ENCODE measurements at places on chromosomes 3 and 15. TPM values are rescaled to one million over a fixed set of nuclear protein-coding genes. Genes with fewer than 3 reads are reported as not detected.

The PAQR9 gene
- 10.7 TPM for total RNA-seq

The RPP14 gene
- 17.0 TPM for total RNA-seq

The NMB gene
- 2.6 TPM for total RNA-seq

The MB21D2 gene
- total RNA-seq = 3.2 TPM

The PXK gene
- 10.8 TPM for total RNA-seq

The MKRN2OS gene
- total RNA-seq = 0.48 TPM

The HTR3E gene
- total RNA-seq = not detected

The C3orf20 gene
- 0.32 TPM for total RNA-seq

The UACA gene
- 78.0 TPM for total RNA-seq

The FSD2 gene
- total RNA-seq = 48.7 TPM

The CCR9 gene
- not detected for total RNA-seq

The SPATA12 gene
- not detected for total RNA-seq

The FILIP1L gene
- 120 TPM for total RNA-seq

The TFRC gene
- total RNA-seq = 131 TPM

The CYP8B1 gene
- not detected for total RNA-seq

The SLC26A6 gene
- 8.9 TPM for total RNA-seq

The C3orf52 gene
- total RNA-seq = 5.1 TPM

The SCN11A gene
- 0.05 TPM for total RNA-seq

The MYL3 gene
- 3,804 TPM for total RNA-seq

- no peak for DNase-seq
These were observed 212.4 kb upstream of the ZBTB20 start for GRCh38 chr3:115359536-115359935.

DNA sequence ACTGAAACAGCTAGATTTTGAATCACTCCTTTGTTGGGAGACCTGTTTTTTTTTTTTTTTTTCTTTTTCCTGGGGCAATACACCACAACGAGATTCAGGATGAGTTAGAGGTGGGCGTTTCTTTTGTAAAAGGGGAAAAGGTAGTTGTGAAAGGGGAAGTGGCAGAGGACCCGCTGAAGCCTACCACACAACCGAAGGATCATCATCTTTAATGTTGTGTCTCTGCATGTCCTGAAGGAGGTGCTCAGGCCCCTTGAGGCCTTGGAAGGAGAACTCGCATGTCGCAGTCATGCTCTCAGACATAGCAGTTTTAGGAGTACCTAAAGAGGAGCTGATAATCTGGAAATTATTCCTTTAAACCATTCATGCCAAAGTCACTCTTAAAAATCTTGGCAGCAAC is 137.9 kb upstream of the LRIG1 start:
- DNase-seq = no peak

DNA sequence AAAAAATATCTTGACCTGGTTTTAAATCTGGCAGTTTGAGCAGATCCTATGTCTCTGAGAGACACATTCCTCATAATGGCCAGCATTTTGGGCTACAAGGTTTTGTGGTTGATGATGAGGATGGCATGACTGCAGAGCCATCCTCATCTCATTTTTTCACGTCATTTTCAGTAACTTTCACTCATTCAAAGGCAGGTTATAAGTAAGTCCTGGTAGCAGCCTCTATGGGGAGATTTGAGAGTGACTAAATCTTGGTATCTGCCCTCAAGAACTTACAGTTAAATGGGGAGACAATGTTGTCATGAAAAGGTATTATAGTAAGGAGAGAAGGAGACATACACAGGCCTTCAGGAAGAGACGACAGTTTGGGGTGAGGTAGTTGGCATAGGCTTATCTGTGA is 14.5 kb downstream of the TIGIT start:
- no peak for DNase-seq

DNA sequence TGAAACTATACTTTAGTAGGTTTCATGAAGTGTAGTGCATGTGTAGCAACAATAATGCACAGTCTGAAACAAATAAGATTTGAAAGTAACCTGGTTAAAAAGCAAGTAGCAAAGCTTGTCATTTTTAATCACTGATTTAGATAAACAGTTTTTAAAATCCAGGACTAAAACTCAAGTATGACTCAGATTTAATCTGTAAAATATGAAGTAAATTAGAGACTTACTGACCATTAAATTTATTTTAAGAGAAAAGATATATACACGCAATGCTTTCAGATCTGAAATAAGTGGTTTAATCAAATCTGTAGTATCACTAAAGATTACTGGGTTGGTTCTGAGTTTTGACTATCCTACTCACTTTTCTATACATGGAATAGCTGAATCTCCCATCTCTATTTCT is 300.7 kb upstream of the RBMS3 start:
- no peak for DNase-seq

GRCh38 chr3:109702252-109702651 is 364.9 kb upstream of the DPPA4 start:
- DNase-seq = no peak

DNA sequence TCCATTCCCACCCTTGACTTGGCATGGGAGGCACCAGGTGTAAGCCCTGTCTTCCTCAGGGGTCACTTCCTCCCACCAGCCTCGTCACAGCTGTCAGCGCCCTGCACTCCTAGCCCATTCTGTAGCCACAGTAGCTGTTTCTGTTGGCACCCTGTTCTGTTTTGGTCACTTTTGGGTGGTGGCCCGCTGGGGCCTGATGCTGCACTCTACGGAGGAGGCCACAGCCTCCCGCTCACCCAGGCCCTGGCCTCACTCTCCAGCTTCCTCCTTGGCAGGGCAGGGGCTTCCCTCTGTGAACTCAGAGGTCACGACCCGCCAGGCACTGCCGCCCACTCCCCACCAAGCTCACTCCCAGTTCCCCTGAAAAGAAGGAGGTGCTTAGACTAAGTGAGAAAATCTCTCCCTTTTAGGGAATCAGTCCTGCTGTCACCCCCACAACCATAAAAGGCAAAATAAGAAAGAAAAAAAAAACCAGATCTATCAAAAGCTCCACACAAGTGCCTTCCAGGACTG is 68.4 kb downstream of the MGLL start:
- no peak for DNase-seq

- DNase-seq = no peak
These were observed 282.5 kb upstream of the CNTN3 start for GRCh38 chr3:74897006-74897405.

DNA sequence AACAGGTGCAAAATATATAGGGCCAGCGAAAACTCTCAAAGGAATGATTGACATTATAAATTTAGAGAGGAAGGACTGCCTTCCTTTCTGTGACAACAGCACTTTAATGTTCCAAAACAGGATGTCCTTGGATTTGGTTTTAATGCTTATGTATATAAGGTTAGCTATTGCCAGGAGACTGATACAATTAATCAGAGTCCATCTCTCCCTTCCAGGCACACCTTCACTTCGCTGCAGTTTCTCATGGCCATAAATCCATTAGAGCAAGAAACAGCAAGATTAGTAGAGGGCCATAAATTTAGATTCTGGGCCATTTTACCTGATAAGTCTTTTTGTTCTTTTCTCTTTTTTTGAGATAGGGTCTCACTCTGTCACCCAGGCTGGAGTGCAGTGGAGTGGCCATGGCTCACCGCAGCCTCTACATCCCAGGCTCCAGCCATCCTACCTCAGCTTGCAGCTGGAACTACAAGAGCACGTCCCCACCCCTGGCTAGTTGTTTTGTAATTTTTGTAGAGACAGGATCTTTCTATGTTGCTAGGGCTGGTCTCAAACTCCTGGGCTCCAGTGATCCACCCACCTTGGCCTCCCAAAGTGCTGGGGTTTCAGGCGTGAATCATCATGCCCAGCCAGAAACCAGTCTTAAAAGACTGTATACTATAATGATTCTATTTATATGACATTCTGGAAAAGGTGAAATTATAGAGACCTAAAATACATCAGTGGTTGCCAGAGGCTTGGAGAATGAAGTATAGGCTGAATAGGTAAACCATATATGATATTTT is 15.7 kb upstream of the TFRC start:
- DNase-seq = no peak

- no peak for DNase-seq
These were observed 19.9 kb upstream of the SLC12A8 start for GRCh38 chr3:125232401-125232800.

GRCh38 chr3:9553021-9553947 is at the start of gene LHFPL4:
TSS of gene LHFPL4 (minus strand) at chr3:9553822. CDS start at chr3:9552679, 1,143 bp downstream.
- no peak for DNase-seq

GRCh38 chr15:56917652-56918045 is 795 bp upstream of the TCF12 start:
- DNase-seq = no peak

- no peak for DNase-seq
These were observed 84.6 kb downstream of the ZBTB20 start for GRCh38 chr3:115062412-115062956.

- no peak for DNase-seq
These were observed 133.3 kb downstream of the CHDH start for GRCh38 chr3:53712817-53713388.

- DNase-seq = no peak
These were observed 31.4 kb upstream of the CD47 start for GRCh38 chr3:108122276-108122675.

- DNase-seq = no peak
These were observed 873 bp downstream of the C3orf70 start for GRCh38 chr3:185151964-185152409.

DNA sequence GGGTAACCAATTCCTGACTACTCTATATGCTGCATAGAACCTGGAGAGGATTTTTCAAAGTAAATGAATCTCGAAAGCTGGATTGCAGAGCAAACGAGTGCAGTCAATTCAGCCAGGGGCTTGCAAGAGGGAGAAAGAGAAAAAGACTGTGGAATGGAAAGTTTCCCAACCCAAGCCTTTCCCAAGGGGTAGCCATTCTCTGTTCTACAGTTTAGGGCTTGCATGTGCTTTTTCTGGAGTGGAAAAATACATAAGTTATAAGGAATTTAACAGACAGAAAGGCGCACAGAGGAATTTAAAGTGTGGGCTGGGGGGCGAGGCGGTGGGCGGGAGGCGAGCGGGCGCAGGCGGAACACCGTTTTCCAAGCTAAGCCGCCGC is 511 bp upstream of the RARB start:
- no peak for DNase-seq

GRCh38 chr3:159936541-159936940 is 52.1 kb upstream of the IL12A start:
- DNase-seq = no peak

- DNase-seq = no peak
These were observed 961 bp downstream of the HAPLN3 start for GRCh38 chr15:88894348-88894818.

- no peak for DNase-seq
These were observed 91.8 kb downstream of the LARS2 start for GRCh38 chr3:45480218-45480617.

- DNase-seq = no peak
These were observed 3.1 kb downstream of the DMXL2 start for GRCh38 chr15:51619331-51620035.

GRCh38 chr15:77717333-77717990 is 84.8 kb upstream of the LINGO1 start:
- no peak for DNase-seq

Data from cardiac septum (tissue), 1 donor.